ENCODE measurements at places on chromosomes 12 and 14. TPM values are rescaled to one million over a fixed set of nuclear protein-coding genes. Genes with fewer than 3 reads are reported as not detected.

The GTF2H3 gene
- 24.3 TPM for total RNA-seq

The NTN4 gene
- total RNA-seq: 16.9 TPM

The KSR2 gene
- not detected for total RNA-seq

The NELL2 gene
- not detected for total RNA-seq

The KRT2 gene
- total RNA-seq: 0.28 TPM

The ADAM21 gene
- total RNA-seq: 1.2 TPM

The IQSEC3 gene
- not detected for total RNA-seq

The VPS33A gene
- 11.0 TPM for total RNA-seq

The BIN2 gene
- total RNA-seq: 0.42 TPM

The PTPRB gene
- total RNA-seq: 0.35 TPM

The CCDC85C gene
- 42.3 TPM for total RNA-seq

The MYO1A gene
- not detected for total RNA-seq

The MYF5 gene
- not detected for total RNA-seq

The SERPINA12 gene
- not detected for total RNA-seq

The B4GALNT3 gene
- total RNA-seq: 11.6 TPM

The AACS gene
- total RNA-seq: 36.9 TPM

The ATG14 gene
- total RNA-seq: 4.2 TPM

The KRT83 gene
- total RNA-seq: not detected

The RAPGEF3 gene
- total RNA-seq: 4.2 TPM

The BICDL1 gene
- 9.4 TPM for total RNA-seq

The TAPBPL gene
- 2.5 TPM for total RNA-seq

The MIPOL1 gene
- total RNA-seq: 8.4 TPM

The CATSPERB gene
- total RNA-seq: 1.6 TPM

The SENP1 gene
- 14.0 TPM for total RNA-seq

The BCL11B gene
- total RNA-seq: 10.1 TPM

The KRT80 gene
- total RNA-seq: 7.3 TPM

The CIT gene
- 12.4 TPM for total RNA-seq

The REM2 gene
- 0.28 TPM for total RNA-seq

The OTUB2 gene
- 5.3 TPM for total RNA-seq

The SLCO1B1 gene
- not detected for total RNA-seq

The PPP4R4 gene
- total RNA-seq: 8.9 TPM

The KRT79 gene
- total RNA-seq: not detected

The NDRG2 gene
- total RNA-seq: 32.5 TPM

The CCDC197 gene
- total RNA-seq: not detected

The POLR3B gene
- 11.1 TPM for total RNA-seq

The MANSC4 gene
- not detected for total RNA-seq

The CD63 gene
- 551 TPM for total RNA-seq

The ENDOU gene
- total RNA-seq: 3.4 TPM

The PAPLN gene
- total RNA-seq: 3.7 TPM

The DUSP16 gene
- 10.5 TPM for total RNA-seq

The HHIPL1 gene
- 0.42 TPM for total RNA-seq

The PTPRO gene
- 0.21 TPM for total RNA-seq

The NGB gene
- total RNA-seq: not detected

The PLEKHG7 gene
- not detected for total RNA-seq

The TSPAN11 gene
- total RNA-seq: not detected

The LMBR1L gene
- total RNA-seq: 13.4 TPM

The ACSS3 gene
- total RNA-seq: not detected

The PTGER2 gene
- total RNA-seq: 0.78 TPM

The FAM90A1 gene
- not detected for total RNA-seq

The NINJ2 gene
- total RNA-seq: not detected

The PSME2 gene
- 54.1 TPM for total RNA-seq

The FOXG1 gene
- not detected for total RNA-seq

The CCND2 gene
- 200 TPM for total RNA-seq

The DACT1 gene
- 0.21 TPM for total RNA-seq

Data from airway epithelial cell (primary cell).